KBM-7 (cell line): ENCODE measurements at places on chromosomes 4 and X.

DNA sequence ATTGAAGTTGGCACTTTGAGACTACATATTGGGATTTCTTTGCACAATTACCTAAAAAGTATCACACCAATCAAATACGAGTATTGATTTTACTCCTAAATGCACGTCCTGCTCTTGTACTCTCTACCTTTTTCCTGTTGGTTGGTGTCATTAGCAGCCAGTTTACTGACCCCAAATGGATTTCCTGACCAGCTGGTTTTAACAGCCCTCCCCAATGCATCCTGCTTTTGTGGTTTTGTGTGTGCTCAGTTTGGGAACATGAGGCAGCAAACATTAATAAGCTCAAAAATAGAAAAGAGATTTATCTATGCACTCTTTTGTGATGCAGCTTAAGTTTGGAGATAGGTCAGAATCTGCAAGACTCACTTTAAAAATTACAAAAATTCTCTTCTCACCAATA is 230.3 kb downstream of the MAPK10 start:
- peak; percentile 28 for DNase-seq

- peak; percentile 74 for DNase-seq
Observed at GRCh38 chrX:136210243-136210642, 41.0 kb downstream of the MAP7D3 start.

GRCh38 chr4:132299841-132300240 is 849.3 kb upstream of the PCDH10 start:
- no peak for DNase-seq

- no peak for DNase-seq
Observed at GRCh38 chr4:36091997-36092396, 152.3 kb downstream of the ARAP2 start.

GRCh38 chr4:152613841-152614721 is 65.7 kb downstream of the TMEM154 start:
- DNase-seq = no peak

DNA sequence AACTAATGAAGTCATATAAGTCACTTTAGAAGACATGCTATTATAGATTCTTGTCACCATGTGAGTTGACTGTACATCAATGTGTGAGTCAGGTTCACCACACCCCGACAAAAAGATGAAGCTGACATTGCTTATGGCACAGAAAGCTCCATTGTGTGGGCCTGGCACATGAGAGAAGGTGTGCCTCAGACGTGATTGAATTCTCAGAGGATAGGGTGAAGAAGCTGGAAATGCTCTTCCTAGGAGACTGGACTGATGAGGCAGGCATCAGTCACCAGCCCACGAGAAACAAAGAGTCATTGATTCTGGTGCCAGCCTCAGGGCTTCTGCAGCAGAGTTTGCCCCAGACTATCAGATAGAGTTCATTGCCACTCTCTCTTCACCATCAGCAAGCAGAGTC is 35.9 kb upstream of the LRAT start:
- no peak for DNase-seq

- DNase-seq = no peak
Observed at GRCh38 chr4:76178296-76178695, 30.1 kb upstream of the NUP54 start.

- DNase-seq = no peak
Observed at GRCh38 chrX:153595859-153596857, 2.8 kb downstream of the CCNQ start.

- no peak for DNase-seq
Observed at GRCh38 chr4:152029631-152030030, 268.8 kb upstream of the GATB start.

GRCh38 chr4:173943547-173943946 is 339.9 kb downstream of the FBXO8 start:
- DNase-seq = no peak

DNA sequence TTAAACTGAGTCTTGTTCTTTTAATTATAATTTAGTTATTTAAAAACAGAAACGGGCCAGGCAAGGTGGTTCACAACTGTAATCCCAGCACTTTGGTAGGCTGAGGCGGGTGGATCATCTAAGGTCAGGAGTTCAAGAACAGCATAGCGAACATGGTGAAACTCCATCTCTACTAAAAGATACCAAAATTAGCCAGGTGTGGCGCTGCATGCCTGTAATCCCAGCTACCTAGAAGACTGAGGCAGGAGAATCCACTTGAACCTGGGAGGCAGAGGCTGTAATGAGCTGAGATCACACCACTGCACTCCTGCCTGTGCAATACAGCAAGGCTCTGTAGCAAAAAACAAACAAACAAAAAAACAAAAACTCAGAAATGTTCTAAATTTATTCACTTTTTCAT is 852.9 kb downstream of the TECRL start:
- DNase-seq = no peak

DNA sequence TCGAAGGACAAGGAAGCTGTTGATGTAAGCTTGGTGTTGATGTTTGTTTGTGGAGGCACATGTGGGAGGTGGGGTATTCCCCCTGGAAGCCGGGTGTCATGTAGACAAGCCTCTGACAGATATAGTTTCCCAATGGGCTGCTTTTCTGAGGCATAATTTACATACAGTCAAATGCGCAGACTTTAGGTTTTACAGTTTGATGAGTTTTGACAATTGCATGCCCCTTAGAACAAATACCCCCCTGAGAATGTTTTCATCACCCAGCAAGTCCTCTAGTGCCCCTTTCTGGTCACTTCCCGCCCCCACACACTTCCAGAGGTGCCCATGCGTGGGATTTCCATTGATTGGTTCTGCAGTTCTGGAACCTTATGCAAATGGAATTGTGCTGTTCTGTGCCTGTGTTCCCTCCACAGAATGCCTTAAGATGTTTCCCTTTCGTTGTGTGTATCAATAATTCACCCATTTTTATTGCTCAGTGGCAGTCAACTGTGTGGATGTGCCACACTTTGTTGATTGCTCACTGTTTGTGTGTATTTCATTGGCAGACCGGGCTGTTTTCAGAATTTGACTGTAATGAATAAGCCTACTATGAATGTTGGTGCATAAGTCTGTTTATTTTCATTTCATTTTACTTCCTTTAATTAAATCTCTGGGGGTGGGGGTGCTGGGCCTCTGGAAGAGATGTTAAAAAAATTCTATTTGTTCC is 8.5 kb downstream of the EVC start:
- DNase-seq = no peak
